Hippocampal formation (tissue), 2 donors: ENCODE measurements at places on chromosomes 16 and 17.
A peak's percentile ranks its signal among the peaks of the same experiment; 100 is the strongest.

- no peak for DNase-seq
Measured at GRCh38 chr17:31386542-31387075, 4.9 kb upstream of the RAB11FIP4 start.

DNA sequence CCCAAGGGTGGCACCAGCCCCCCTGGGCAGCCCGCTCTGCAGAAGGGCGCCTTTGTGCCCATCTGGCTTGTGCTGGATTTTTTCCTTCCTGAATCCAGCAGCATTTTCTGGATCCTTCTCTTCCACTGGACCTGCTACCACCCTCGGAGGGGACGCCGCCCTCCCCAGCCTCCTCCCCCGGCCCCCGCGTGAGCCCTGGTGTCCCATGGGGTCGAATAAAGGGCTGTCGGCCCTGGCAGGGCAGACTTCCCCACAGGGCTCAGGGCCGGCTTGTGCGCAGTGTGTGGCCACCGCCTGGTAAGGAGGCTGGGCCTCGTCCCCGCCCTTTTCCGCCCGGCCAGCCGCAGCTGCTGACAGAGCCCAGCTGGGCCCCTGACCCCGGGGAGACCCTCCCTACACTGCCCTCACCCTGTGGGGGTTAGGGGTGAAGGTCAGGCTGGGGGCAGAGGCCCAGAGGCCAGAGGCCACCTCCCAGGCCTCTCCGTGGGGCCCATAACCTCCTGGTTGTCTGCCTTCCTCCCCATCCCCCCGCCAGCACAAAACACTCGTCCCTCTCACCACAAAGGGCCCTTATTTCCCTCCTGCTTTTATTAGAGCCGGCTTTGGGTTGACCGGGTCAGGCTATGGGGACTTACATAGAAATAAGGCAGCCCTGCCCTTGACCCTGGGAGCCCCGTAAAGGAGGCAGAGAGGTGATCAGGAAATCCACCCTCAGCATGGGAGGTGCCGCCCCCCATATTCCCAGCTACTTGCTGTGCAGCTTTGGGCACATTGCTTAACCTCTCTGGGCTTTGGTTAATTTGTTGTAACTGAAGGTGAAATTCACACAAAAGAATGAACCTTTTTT, 179.3 kb upstream of the CIBAR2 start:
- DNase-seq = peak; percentile 88

DNA sequence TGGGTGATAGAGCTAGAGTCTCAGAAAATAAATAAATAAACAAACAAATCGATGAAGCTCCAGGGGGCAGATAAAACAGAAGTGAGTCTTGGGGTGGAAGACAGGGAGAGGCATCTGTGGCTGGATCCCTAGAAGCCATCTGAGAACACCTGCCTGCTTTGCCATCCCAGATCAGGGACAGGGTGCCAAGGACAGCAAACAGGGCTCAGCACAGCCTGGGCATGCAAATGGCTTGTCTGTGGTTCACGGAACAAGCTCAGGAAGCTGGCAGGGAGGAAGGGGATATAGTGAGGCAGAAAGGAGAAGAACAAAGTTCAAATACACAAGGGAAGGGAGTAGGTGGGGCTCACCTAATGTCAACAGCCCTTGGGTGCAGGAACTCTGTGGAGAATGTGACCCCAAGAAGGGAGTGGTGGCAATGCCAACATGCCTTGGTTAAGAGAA, 27.5 kb downstream of the TRIM25 start:
- no peak for DNase-seq

GRCh38 chr17:20127360-20128035, 118.3 kb downstream of the SPECC1 start:
- no peak for DNase-seq

- no peak for DNase-seq
Measured at GRCh38 chr16:66481081-66481942, 54.2 kb downstream of the BEAN1 start.

DNA sequence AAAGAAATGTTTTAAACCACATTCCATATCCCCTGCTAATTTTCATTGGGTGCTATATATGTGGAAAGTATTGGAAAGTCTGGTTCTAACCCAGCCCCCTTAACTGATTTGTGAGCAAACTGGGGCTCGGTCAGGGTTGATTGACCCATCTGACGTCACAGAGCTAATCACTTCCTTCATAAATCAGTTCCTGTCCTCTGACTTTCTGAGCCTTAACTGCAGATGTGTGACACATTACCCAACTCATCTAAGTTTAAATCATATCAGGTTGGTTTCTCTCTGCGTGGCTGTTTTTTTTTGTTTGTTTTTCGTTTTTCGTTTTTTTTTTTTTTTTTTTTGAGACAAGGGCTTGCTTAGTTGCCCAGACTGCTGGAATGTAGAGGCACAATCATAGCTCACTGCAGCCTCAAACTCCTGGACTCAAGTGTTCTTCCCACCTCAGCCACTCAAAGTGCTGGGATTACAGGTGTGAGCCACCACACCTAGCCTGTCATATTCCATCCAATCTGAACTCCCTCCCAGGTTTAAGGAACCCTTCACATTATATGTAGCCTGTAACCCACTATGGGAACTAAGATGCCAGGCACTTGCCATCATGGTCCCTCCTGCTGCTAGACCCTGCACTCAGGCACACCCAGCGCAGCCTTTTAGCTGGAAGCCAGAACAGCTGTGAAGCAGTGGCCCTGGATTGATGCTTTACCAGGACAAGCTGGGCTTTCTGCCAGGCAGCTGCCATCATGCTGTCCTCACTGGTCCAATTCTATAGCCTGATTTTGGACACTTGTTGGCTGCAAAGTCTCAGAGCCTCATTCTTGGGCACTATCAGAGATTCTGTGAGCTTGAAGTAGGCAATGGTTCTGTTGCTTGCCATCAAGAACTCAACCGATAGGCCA, 6.9 kb upstream of the BPTF start:
- no peak for DNase-seq

- DNase-seq = no peak
Measured at GRCh38 chr16:53732296-53732929, 28.5 kb downstream of the FTO start.

GRCh38 chr17:1100382-1100781, 79.4 kb downstream of the ABR start:
- DNase-seq = no peak

GRCh38 chr17:79401704-79402674, 208.9 kb downstream of the RBFOX3 start:
- DNase-seq = no peak

- DNase-seq = no peak
Measured at GRCh38 chr17:35797370-35797769, 1.9 kb upstream of the MMP28 start.

GRCh38 chr16:83268169-83268568, 539.6 kb upstream of the HSBP1 start:
- no peak for DNase-seq

GRCh38 chr16:72905581-72905980, 142.3 kb downstream of the ZFHX3 start:
- no peak for DNase-seq

DNA sequence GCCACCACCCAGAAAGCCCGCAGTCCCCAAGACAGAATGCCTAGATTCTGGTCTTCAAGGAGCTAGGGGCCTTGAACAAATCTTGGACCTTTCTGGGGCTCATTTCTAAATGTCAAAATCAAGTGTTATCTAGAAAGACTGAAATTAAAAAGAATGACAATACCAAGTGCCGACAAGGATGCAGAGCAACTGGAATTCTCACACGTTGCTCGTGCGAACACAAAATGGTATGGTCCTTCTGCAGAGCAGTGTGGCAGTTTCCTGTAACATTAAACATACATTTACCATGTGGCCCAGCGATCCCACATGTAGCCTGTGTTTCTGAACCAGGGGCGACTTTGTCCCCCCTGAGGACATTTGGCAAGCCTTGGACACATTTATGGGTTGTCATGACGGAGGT, 137.9 kb downstream of the GAS7 start:
- no peak for DNase-seq

- DNase-seq = peak; percentile 6
Measured at GRCh38 chr16:75377729-75378386, 55.4 kb downstream of the CFDP1 start.

DNA sequence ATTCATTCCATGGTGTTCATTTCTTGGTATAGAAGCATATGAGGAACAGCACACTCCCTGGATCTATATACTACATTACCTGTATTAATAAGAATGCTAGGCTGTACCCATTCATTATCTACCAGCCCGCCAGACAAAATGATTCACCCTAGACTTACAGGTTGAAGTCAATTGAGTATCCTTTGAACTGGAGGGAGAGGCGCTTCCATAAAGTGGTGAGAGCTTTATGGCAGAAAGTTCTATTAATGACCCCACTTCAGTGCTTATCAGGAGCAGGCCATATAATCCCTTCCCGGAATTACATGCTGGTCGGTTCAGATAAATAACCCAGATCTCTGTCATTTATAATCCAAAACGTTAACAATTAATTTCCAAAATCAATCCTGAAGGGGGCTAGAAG, 44.5 kb upstream of the TOX3 start:
- no peak for DNase-seq

DNA sequence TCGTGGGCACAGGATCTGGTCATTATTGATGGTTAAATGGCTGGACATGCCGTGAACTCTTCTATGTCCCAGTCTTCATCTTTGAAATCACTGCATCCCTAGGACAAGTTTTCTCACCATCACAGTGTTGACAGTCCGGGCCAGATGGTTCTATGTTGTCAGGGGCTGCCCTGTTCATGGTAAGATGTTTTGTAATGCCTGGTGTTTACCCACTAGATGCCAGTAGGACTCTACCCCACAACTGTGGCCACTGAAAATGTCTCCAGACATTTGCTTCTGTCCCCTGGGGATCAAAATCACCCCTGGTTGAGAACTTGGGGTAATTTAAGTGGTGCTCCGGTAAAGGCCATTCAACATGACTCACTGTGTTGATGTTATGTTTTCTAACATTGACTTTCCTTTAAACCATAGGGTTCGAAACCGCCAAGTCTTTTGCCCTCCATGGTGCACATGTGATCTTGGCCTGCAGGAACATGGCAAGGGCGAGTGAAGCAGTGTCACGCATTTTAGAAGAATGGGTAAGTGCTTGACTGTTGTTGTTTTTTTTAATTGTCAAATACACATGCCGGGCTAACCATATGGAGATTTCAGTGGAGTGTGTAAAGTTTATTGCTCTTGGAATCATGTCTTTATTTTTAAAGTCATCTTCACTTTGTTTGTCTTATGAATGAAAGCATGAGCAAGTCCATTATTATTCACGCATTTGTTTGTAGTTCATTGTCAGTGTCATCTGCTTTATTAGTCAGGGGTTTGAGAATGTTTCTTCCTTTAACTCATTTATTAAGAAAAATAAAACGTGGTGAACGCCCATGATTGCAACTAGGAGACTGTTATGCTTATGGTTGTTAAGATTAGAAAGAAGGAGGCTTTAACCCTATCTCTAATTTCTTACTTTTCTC, 64.6 kb downstream of the WWOX start:
- no peak for DNase-seq

- no peak for DNase-seq
Measured at GRCh38 chr16:97822-98221, 19.8 kb downstream of the MPG start.

DNA sequence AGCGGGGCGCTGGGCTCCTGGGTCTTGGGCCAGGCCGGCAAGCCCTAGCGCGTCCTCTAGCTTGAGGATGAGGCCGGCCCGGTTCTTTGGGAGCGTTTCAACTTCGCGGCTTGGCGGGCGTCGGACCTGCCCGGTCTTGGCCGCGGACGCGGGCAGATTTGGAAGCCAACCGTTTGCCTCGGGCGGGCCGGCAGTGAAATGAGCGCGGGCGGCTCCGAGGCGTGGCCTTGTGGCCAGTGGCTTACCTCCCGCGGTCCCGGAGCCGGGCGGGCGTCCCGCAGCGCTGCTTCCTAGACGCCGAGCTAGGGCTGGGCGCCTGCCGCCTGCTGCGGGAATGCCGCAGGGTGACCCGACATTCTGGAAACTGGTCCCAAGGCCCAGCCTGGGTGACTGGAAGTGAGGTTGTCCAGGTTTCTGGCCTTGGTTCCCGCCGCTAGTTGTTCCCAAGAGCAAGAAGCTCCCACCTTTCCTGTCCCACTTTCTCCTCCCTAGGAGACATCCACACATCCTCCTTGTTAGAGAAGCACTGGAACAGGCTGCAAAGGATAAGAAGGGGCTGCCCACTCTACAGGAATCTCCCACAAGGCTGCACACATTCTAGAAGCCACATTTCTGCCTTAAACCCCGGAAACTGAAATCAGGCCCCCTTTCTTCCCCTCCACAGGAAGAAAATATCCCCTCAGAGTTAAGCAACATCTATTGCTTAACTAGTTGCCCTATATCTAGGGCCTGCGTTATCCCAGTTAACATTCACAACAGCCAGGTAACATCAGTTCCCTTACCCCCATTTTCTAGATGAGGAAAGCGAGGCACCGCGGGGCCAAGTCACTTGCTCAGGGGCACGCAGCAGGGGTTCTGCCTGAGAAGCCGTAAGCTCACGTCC, 4.5 kb upstream of the CBX8 start:
- no peak for DNase-seq

DNA sequence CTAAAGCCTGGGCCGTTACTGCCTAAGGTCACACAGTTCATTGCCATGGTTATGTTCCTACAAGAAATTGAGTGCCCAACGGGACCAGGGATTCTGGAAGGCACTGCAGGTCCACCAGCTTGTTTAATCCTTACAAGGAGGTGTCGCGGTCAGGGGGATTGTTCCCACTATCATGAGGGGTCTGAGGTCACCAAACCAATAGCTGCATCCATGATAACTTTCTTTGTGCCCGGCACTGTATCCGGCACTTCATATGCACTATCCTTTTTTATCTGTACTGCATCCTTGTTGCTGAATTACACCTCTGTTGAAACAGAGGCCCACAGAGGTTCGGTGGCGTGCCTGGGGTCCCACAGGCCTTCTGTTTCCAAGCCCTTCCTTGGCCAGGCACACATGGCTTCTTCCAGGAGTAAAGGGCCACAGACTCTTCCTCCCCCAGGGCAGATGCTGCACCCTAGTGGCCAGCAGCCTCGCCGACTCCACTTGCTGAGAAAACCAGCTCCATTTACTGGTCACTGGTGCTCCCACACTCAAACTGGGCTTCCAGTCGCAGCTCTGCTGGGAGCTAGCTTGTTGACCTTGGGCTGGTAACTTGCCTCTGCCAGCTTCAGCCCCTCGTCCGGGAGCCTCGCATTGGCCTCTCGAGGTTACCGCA, 82.0 kb upstream of the PLCG2 start:
- DNase-seq = no peak
